ENCODE measurements at places on chromosomes 2 and 18.

GRCh38 chr2:42923580-42924417, 131.4 kb upstream of the HAAO start:
- no peak for DNase-seq

GRCh38 chr18:48543228-48543627, 4.4 kb downstream of the CTIF start:
- DNase-seq = no peak

- DNase-seq = no peak
Observed at GRCh38 chr2:73290049-73290839, 3.1 kb downstream of the EGR4 start.

DNA sequence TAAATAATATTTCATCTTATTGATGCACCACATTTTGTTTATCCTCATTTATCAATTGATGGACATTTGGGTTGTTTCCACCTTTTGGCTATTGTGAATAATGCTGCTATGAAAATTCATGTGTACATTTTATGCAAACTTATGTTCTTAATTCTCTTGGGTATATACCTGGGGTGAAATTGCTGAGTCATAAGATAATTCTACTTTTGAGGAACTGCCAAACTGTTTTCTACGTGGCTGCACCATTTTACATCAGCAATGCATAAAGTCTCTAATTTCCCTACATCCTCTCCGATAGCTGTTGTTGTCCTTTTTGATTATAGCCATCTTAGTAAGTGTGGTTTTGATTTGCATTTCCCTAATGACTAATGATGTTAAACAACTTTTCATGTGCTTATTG, 116.5 kb upstream of the DLX2 start:
- DNase-seq = no peak

DNA sequence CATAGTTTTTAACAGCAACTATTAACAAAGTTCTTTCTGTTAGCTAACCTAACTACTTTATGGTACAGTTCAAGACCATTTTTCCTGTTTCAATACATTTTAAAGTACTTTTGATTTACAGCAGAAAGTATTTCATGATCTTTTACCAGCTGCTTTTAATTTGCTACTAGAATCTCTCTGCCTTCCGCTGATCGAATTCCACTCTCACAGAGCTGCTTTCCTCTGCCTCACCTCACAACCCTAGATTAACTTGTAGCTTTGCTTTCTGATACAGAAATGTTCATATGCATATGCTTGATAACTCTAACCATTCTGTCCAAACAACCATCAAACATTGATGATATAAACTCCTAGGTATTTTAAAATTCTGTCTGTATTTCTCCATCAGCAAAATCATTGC, 463.2 kb upstream of the ZEB2 start:
- no peak for DNase-seq

GRCh38 chr18:67425672-67426071, 90.8 kb downstream of the DSEL start:
- no peak for DNase-seq

- DNase-seq = no peak
Observed at GRCh38 chr18:46096651-46097300, 1.3 kb downstream of the ATP5F1A start.

- DNase-seq = no peak
Observed at GRCh38 chr2:140349695-140350094, 1569.5 kb upstream of the NXPH2 start.

DNA sequence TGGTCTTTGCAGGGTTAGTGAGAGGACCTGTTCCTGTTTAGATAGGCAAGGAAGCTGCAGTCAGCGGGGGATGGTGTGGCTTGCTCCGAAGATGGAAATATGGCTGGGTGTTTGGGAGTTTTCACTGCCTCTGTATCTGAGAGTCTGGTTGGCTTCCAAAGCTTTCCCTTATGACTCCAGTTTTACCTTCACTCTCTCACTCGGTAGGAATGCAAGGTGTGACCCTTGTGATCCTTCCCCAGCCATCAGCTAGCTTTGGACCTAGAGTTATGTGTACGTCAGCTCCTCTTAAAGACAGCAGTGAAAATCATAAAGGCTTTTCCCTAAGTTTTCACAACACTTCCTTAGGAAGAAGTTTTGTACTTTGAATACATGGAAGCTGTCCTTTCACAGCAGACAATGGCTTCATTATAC, 35.5 kb upstream of the TMEM87B start:
- DNase-seq = no peak

DNA sequence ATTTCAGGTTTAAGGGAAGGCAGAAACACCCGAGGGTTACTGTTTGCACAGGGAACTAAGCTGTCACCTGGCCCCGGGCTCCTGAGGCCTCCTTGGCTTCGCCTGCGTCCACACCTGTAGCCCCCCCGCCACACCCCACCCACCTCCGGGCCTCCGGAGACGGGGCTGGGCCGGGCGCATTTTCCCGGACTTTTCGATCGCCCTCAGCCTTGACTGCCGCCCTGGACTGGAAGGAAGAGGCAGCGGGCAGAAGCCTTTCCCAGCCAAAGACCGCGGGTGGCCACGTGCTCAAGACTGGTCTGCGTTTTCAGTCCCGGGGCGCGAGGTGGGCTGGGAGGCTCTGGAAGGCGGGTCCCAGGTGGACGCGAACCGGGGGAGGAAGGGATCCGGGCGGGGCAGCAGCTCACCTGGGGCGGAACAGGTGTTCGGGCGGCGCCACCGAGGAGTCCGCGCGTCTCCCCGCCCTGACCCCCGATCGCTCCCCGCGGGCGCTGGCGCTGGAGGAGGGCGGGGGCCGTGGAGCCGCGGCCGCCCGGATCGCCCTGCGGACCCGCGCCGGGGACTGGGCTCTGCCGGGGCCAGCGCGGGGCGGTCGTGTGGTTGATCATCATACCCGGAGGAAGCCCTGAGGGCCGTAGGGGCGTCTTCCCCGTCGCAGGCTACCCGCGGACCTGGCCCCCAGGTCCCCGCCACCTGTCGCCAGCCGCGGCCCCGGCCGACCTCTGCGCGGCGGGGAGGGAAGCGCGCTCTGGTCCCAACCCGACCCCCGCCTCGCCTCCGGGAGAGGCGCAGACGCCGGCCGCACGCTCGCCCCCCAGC, 3.2 kb downstream of the ID2 start:
- DNase-seq = peak; percentile 91

DNA sequence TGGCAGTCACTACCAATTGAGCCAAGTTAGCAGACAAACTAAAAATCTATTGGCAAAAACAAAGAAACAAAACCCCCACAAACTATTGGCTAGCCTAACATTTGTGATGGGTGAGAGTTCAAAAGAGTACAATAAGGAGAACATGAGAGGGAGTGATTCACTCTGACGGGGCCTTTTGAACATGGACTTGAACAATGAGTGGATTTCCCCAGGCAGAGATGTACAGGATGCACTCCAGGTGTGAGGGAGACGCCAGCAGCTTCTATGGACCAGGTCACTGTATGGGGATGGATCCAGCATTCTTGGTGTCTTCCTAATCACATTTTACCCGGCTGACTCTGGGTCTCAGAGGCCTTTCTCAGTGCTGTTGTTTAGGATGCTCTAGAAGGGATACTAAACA, 167.5 kb upstream of the SMAD2 start:
- no peak for DNase-seq

GRCh38 chr18:43115076-43115921, at the start of gene RIT2:
RIT2 (minus strand) TSS chr18:43115685.
- no peak for DNase-seq

DNA sequence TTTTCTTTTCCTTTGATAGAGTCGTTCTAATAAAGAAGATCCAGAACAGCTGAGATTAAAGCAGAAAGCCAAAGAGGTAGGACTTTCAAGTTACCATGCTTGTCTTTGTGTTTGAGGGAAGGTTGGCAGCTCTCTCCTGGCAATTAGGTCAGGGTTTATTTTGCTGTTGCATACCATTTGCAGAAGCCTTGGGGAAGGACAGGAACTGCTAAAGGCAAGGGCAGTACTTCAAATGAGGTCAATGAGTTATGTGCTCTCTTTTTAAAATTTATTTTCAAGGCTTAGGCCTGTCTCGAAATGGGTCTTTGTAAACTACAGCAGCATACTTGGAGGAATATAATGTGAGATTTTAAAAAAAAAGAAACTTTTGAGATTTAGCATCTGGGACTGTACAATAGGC, 108.9 kb downstream of the TAF4B start:
- DNase-seq = no peak

GRCh38 chr18:62186499-62186773, 420 bp downstream of the PIGN start:
- DNase-seq = no peak

Measured in mesenteric fat pad (tissue), 1 donor.